ENCODE measurements at places on chromosomes 7 and 10.

GRCh38 chr7:124009321-124009720, 23.5 kb downstream of the TMEM229A start:
- no peak for DNase-seq

DNA sequence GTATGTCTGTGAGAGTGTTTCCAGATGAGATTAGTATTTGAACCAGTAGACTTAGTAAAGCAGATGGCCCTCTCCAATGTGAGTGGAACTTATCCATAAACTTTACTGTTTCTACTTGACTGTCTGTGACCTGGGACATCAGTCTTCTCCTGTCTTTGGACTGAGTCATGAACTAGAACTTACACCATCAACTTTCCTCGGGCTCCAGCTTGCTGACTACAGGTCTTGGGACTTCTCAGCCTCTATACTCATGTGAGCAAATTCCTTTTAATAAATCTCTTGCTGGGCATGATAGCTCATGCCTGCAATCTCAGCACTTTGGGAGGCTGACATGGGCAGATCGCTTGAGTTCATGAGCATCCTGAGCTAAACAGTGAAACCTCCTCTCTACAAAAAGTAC, 25.7 kb upstream of the WAPL start:
- no peak for DNase-seq

- DNase-seq, result no peak
Measured at GRCh38 chr7:5445981-5446594, 22.5 kb upstream of the TNRC18 start.

- DNase-seq, result no peak
Measured at GRCh38 chr10:83680470-83680891, 458.8 kb upstream of the GHITM start.

- no peak for DNase-seq
Measured at GRCh38 chr7:141729020-141729419, 9.1 kb upstream of the SSBP1 start.

GRCh38 chr7:150631866-150632864, at the start of gene GIMAP6:
Gene GIMAP6, minus strand, starts transcription at chr7:150632385. Its CDS starts 2,243 bp downstream, at chr7:150630142.
- no peak for DNase-seq

DNA sequence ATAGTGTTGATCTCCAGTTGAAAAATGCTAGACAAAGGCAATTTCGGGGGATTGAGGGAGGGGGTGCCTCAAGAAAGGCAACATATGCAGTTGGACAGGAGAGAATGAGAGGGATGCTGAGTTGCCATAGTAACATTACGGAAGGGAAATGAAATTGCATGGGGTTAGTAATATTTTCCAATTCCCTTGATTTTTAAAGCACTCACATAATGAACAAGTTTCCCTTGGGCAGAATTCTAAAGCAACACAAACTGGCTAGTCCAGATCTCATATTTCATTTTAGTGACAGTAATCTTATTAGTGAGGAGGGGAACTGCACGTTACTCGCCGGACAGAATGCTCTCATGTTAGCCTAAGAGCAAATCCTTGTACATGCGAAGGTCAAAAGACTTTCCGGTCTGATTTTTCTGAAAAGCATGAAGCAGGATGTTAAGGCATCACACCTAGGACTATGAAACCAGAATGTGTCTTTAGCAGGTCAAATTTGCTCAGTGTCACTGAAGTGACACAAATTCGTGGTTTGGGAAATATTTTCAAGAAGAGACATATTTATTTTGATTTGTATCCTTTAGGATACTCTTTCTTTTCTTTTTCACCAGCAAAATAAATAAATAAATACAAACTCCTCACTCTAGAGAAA, 165.5 kb downstream of the ANK3 start:
- DNase-seq, result no peak

Data from stimulated activated CD8-positive, alpha-beta memory T cell treated with anti-CD3 and anti-CD28 coated beads, Interleukin-7, amount 100 ng/mL, for 1 hour (primary cell).